ENCODE measurements at places on chromosomes 7 and 10. TPM values are rescaled to one million over a fixed set of nuclear protein-coding genes. Genes with fewer than 3 reads are reported as not detected.

KAZALD1 gene
- polyA plus RNA-seq: 26.2 TPM

- DNase-seq: no peak
Measured at GRCh38 chr7:2699289-2699620, 11.3 kb downstream of the AMZ1 start.

ZNF248 gene
- 14.3 TPM for polyA plus RNA-seq

DNA sequence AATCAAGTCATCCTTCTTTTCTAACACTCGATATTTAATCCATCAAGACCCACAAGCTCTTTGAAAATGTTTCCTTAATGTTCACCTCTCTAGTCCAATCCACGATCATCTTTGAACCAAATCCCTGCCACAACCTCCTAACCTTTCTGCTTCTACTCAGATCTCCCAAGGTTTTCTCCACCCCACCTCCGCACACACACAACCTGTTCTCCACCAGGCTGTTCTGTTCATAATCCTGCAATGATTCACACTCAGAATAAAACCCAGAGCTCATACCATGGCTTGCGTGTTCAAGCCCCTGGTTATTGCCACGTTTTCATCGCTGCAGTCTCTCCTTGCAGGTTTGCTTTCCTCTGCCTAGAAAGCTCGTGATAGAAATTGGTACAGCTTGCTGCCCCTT lies 53.8 kb upstream of the BAMBI start:
- DNase-seq: no peak

DNA sequence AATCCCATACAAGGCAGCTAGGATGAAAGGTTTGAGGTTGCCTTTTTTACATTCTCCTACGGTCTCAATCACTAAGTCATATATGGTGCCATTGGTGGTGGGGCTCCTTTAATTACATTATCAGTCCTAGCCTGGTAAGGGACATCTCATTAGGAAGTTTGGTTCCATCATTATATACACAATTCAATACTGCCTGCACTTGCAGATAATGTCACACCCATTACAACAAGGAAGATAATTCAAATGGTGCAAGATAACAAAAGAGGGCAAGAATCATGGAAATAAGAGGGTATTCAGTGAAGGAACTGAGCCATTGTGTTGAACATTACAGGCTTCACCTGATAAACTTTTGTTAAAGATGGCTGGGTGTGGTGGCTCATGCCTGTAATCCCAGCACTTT lies 1.7 kb upstream of the TMEM248 start:
- DNase-seq: no peak

DNA sequence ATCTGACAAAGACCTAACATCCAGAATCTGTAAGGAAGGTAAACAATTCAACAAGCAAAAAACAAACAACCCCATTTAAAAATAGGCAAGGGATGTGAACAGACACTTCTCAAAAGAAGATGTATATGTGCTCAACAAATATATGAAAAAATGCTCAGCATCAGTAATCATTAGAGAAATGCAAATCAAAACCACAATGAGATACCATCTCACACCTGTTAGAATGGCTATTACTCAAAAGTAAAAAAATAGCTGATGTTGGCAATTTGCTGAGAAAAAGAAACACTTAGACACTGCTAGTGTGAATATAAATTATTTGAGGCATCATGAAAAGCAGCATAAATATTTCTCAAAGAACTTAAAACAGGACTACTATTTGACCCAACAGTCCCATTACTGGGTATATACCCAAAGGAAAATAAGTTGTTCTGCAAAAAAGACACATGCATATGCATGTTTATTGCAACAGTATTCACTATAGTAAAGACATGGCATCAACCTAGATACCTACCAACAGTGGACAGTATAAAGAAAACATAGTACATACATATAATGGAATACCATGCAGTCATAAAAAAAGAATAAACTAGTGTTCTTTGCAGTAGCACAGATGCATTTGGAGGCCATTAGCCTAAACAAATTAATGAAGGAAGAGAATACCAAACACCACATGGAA lies 980.1 kb downstream of the KCNMA1 start:
- DNase-seq: no peak

GRCh38 chr10:86651021-86651471 lies 3.3 kb upstream of the OPN4 start:
- no peak for DNase-seq

- DNase-seq: no peak
Measured at GRCh38 chr10:124174673-124175645, 81.6 kb upstream of the CHST15 start.

GRCh38 chr10:56599201-56599600 lies 238.1 kb upstream of the ZWINT start:
- no peak for DNase-seq

- DNase-seq: no peak
Measured at GRCh38 chr7:129522088-129522970, 20.0 kb downstream of the SMKR1 start.

KIAA1217 gene
- polyA plus RNA-seq: 23.7 TPM

BCCIP gene
- polyA plus RNA-seq: 57.1 TPM

CACNB2 gene
- 1.1 TPM for polyA plus RNA-seq

TFR2 gene
- polyA plus RNA-seq: 0.49 TPM

DNA sequence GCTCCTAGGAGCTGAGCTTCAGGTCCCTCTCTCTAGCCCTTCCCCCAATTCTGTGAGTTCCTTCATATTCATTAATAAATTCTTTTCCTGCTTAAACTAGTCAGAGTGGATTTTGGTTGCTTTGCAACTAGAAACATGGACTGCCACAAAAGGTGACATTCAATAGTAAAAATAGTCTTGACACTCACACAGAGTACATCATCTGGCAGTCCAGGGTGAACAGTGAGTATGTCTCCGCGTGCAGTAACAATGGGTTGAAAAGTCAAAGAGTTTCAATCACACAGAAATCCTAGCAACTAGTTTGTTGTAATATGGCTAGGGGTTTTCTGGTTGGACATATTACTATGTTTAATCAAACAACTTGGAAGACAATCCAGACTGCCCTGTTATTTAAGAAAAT lies 168.8 kb upstream of the TBX20 start:
- DNase-seq: no peak

DNA sequence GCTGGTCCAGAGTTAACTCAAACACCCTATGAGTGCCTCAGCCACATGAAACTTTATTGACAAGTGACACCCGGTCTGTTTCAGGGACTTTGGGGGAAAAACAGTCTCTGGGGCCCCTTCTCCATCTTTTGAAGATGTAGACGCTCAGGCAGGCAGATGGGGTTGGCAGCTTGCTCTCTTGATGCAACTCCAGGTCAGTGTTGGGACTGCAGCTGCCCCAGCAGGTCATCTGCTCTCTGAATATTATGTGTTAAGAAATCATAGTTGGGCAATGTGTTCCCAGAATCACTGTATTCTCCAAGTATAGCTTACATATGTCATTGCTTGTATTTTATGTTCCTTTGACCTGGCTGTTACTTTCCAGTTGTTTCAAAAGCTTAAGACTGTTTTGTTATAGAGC lies 544.9 kb upstream of the MGMT start:
- peak; percentile 78 for DNase-seq
